ENCODE measurements at places on chromosomes 3 and 15.

- DNase-seq: no peak
These were observed 107.9 kb downstream of the ATG7 start for GRCh38 chr3:11379824-11380701.

- DNase-seq: no peak
These were observed 14.4 kb upstream of the TSPAN3 start for GRCh38 chr15:77085297-77085696.

- no peak for DNase-seq
These were observed 91.4 kb downstream of the CTNNB1 start for GRCh38 chr3:41290736-41291135.

DNA sequence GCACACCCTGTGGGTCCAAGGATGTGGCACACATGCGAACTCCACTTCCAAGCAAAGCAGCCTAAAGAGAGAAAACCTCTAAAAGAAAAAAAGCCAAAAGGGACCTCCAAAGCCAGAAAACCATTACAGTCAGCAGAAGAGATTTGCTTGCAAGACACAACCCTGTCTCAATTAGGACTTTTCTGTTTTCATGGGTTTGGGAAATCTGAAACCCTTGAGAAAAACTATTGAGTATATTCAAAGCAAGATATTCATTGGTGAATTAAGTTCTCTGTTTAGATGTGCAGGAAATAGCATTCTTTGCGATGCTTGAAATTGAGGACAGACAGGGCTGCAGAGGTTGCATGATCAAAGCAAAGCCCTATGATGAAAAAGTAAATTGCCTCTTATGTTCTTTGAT, 10.2 kb upstream of the LDHAL6B start:
- DNase-seq: no peak

GRCh38 chr3:128969993-128970739, 23.7 kb downstream of the CFAP92 start:
- DNase-seq: no peak

DNA sequence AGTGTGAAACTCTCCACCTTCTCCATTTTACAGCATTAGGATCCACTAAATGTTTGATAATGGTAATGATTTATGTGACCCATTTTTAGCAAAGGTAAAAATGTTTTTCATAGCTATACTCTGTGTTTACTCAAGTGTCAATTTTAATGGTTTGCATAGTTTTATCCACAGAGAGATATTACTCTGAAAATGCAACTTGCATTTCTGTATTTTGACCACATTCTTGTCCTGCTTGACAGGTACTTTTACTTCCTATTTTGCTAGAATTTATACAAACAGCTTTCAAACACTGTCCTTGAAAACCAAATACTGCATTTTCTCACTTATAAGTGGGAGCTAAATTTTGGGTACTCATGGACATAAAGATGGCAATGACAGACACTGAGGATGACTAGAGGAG, 62.9 kb downstream of the SERPINI1 start:
- no peak for DNase-seq

GRCh38 chr3:48851407-48851806, 3.7 kb upstream of the PRKAR2A start:
- no peak for DNase-seq

- no peak for DNase-seq
These were observed 147.7 kb upstream of the BHLHE40 start for GRCh38 chr3:4831580-4831950.

GRCh38 chr15:93299675-93300074, 210.7 kb upstream of the RGMA start:
- no peak for DNase-seq

DNA sequence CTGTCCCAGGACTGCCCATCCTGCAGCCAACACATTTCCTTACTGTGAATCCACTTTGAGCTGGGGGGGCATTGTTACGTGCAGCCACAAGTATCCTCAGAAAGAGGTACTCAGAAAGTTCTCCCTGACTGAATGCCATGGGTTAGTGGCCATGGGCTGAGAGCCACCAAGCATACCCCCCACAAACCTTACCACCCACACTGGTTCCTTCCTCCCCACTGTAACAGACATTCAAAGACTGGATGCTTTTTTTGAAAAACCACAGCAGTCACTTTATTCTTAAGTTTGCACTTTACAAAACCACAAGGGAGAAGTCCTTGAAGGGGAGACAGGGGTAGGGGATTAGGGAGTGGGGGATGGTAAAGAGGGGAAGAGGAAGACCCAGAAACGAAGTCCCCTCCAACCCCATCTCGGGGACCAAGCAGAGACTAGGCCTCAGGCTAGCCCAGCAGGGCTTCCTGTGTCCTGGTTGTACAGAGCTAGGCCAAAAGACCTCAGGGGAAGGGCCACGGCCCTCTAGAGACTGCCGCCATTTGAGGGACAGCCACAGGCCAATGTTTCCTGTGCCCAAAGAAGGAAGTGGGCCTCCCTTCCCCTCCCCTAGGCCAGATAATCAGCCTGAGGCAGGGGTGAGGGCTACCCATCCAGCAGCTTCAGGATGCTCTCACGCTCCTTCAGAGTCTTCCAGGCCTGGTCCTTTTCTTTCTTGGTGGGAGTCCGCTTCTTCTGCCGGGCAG, 10.1 kb upstream of the CAMK1 start:
- no peak for DNase-seq

DNA sequence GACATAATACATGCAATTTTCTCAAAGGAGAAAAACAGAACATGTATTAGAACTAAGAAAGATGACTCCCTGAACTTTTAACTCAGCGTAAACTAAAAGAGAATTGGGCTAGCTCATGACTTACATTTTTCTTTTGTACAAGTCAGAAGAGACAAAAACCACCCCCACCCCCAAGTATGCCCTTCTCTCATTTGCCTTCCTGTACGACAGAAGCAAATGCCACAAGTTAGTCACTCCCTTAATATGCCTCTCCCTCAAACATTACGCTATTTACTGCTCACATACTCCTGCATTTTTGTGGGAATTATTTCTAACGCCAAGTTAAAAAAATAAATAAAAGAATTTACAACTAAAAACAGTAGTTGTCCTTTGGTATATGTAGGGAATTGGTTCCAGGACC, 22.0 kb downstream of the CPEB1 start:
- DNase-seq: no peak

DNA sequence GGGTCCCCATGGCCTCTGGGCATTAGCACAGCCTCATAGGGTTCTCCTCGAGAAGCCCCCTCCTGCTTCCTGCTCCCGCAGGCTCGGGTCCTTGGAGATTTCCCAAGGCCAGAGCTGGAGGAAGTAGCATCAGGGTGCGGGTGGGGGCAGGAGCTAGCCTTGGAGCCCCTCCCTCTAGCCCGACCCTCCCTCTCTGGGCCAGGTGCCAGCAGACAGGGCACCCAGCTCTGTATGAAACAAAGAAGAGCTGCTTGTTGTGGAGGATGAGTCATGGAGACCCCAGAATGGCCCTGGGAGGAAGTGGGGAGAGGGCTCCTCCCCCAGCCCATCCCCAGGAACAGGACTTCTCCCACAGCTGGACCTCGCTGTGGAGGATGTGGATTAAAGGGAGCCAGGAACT, 29.2 kb downstream of the EPHB3 start:
- no peak for DNase-seq

Measured in iPS DF 19.7 (cell line).